CD4-positive, alpha-beta T cell treated with Interleukin-12 subunit alpha and Interleukin-12 subunit beta, for 1 hour (primary cell): ENCODE measurements at places on chromosomes 7 and 10.
A peak's percentile ranks its signal among the peaks of the same experiment; 100 is the strongest.

DNA sequence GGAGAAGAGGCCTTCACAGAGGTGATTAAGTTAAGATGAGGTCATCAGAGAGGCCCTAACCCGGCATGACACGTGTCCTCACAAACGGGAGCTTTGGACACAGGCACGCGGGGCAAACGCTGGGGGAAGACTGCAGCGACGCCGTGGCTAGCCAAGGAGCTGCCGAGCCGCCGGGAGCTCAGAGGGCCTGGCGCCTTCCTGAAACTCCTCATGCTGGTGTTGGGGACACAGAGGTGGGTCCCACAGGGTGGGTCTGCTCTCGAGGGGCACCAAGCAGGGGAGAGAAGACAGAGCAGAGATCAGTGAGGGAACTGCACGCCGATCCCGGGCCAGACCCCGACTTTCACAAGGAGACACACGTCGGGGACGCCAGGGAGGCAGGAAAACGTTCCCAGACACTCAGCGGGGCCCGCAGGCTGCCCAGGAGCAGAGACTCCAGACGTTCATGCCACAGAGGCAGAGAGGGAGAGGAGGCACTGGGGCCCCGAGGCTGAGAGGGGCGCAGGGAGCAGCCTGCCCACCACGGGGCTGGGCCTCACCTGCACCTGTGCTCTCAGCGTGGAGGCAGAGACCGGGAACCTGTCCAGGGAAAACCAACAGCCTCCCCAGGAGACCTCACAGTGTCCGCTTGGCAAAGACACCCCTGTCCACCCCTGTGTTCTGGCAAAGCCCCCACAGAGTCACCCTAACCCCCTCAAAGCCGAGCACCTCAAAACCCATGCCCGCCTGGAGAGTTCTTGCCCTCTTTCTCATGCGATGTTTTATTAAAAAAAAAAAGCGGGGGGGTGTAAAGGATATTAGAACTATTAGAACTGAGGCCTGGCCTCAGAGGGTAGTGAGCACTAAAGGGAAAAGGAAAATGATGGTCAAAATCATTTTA is 103.8 kb downstream of the PDGFA start:
- DNase-seq, result no peak

DNA sequence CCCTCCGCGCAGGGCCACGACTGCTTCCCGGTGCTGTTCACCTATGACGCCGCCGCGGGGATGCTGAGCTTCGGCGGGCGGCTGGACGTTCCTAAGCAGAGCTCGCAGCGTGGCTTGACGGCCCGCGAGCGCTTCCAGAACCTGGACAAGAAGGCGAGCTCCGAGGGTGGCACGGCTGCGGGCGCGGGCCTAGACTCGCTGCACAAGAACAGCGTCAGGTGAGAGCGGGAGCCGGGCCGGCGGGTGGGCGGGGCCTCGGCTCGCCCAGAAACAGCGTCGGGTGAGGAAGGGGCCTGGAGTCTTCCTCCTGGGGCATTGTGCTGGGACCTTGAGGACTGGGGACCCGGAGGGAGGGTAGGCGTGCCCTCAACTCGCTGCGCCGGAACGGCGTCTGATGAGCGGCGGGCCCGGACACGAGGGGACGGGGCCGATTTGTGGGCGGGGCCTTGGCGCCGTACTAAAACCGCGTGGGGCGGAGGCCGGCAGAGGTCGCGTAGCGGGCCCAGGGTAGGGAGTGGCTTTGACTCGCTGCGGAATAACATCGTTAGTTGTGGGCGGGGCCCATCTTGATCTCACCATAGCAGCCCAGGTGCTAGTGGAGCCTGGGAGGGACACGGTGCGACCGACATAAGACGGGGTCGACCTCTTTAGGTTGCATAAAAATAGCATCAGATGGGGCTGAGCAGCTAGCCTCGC is 15.6 kb downstream of the PDAP1 start:
- DNase-seq, result peak; percentile 91

- no peak for DNase-seq
Observed at GRCh38 chr7:23220690-23221305, 25.8 kb upstream of the GPNMB start.

GRCh38 chr10:116599991-116600390 is 9.2 kb downstream of the PNLIPRP1 start:
- no peak for DNase-seq

DNA sequence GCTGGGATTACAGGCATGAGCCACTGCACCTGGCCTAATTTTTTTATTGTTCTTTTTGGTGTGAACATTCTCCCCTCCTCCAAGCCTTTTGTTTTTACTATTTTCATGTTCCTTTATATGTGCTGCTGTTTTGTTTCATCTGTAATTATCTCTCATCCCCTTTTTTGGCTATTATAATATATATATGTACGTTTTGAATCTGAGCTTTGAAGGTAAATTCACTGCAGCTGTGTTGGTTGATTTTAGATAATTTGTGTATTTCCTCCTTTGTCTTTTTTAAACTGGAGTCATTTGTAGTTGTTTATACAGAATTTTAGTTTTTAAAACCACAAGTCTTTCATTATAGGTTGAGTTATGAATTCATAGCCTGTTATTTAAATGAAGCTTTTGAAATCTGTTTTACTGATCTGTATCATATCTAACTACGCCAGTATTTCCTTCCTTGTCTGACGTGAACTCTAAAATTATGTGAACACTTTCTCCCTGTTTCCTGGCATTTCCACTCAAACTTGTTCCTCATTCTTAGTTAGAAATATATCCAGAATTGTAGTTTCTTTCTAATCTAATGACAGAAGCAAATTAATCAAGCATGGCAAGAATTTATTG is 54.9 kb downstream of the PTEN start:
- DNase-seq, result no peak

DNA sequence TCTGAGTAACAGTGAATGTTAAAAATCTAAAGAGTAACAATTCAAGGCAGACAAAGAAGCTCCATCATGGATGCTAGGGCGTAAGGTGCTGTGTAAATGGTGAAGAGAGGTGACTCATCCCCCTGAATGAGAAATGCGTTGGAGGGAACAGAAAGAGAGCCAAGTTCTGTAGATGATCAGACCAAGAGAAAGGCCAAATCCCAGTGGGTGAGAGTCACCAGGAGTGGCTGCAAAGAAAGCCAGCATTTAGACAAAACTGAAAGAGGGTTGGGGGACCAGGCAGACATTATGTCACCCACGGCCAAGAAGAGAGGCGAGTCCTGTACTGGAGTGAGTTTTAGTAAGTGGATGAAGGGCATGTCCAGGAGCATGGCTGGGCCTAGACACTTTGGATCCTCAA is 153.1 kb downstream of the TRIL start:
- no peak for DNase-seq

DNA sequence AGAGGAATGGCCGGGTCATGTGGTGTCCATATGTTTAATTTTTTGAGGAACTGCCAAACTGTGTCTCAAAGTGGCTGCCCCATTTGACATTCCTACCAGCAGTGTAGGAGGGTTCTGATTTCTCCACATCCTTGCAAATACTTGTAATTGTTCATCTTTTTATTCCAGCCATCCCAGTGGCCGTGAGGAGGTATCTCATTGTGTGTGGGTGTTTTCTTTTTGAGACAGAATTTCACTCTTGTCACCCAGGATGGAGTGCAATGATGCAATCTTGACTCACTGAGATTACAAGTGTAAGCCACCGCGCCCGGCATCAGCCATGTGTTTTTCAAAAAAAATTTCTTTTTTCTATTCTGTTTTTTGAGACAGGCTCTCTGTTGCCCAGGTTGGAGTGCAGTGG is 38.7 kb upstream of the DLG5 start:
- DNase-seq, result no peak

- no peak for DNase-seq
Observed at GRCh38 chr10:13146379-13146778, 15.0 kb upstream of the MCM10 start.
